ENCODE measurements at places on chromosomes 11 and 22.

DNA sequence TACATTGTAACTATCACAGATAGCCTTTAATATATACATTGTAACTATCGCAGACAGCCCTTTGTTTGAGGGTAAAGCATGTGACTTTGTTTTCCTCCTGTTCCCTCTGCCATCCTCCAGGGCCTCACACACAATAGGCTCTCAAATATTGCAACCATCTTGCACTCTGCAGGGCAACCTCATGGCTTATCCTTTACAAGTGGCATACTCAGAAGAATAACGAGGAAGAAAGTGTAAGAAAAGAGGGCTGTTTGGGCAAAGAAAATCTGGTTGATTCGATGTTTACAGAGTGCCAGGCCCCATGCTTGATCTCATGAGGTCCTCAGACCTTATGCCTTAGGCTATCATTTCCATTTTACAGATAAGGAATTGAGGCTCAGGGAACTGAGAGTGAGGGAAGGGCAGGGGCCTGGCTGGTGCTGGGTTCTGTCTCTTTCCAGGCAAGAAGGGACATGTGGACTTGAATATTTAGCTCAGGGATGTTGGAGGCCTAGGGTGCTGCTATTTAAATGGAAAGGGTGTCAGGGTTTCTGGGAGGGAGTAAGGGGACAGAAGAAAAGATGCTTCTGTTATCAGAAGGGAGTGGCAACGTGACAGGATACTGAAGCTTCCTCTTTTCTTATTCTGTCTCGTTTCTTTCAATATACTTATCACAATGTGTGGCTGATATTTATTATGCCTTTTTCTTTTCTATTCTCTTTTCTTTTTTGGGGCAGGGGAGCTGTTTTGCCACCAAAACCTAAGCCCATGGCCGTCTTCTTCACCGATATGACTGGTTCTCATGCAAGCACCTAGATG, 1.1 kb upstream of the SAMM50 start:
- DNase-seq, result no peak

DNA sequence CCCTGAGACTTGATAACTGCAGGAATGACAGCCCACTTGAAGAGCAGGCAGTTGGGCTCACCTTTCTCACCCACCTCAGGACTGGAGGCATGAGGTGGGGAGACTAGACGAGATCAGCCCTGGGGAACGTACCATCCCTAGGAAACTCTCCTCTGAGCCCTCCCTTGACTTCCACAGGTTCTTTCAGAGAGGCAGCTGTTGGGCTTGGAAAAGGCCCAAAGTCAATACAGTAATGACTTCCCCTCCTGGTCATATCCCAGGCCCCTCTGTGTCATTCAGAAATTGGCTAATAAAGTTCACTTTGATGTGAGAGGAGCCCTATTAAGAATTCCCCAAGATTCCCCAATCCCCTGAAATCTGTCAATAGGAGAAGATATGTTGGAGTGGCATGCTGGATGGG, 5.8 kb upstream of the NECTIN1 start:
- DNase-seq, result no peak

GRCh38 chr11:133399294-133399693, 133.0 kb downstream of the OPCML start:
- DNase-seq, result no peak

DNA sequence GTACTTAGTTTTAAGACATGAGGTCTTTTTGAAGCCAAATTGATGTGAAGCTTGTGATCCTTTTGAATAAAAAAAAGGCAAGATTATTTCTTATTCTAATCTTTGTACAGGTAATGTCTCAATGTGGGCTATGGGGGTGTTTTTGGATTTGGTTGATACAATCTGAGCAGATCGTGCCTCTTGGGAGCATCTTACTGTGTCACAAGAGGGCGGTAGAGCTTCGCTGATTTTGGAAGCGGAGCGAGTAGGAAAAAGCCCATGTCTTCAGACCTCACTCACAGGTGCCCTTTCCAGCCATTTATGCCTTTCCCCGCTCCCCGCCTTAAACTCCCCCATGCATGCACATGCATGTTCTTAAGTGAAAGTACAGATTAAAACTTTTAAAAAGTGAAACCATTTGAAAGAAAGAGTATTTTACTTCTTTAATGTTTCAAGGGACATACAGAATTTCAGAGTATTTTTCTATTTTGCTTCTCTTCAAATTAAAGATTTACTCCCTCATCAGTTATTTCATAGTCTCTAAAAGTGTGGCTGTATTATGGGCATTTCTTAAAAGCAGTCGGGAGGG, 18.8 kb downstream of the DDX25 start:
- peak; percentile 71 for DNase-seq

GRCh38 chr22:21938071-21938822, 14.4 kb downstream of the PPM1F start:
- peak; percentile 89 for DNase-seq

GRCh38 chr11:104531894-104532293, 366.4 kb downstream of the CASP12 start:
- DNase-seq, result no peak

GRCh38 chr11:44742508-44743246, 15.9 kb downstream of the TSPAN18 start:
- DNase-seq, result no peak

DNA sequence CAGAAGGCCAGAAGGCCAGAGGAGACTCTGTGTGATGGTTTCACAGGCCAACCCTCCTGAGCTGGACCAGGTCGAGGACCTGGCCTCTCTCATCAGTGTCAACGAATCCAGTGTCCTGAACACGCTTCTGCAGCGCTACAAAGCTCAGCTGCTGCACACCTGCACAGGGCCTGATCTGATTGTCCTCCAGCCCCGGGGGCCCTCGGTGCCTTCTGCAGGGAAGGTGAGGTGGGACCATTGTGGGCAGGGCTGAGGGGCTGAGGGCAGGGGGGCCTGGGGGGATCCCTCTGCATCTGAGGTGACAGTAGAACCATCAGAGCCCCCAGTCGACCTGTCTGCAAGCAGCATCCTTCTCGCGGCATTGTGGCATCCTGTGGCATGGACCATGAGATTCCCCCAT, 30.3 kb downstream of the MYO18B start:
- DNase-seq, result no peak

- no peak for DNase-seq
Measured at GRCh38 chr11:86484795-86485166, 110.1 kb downstream of the CCDC81 start.

DNA sequence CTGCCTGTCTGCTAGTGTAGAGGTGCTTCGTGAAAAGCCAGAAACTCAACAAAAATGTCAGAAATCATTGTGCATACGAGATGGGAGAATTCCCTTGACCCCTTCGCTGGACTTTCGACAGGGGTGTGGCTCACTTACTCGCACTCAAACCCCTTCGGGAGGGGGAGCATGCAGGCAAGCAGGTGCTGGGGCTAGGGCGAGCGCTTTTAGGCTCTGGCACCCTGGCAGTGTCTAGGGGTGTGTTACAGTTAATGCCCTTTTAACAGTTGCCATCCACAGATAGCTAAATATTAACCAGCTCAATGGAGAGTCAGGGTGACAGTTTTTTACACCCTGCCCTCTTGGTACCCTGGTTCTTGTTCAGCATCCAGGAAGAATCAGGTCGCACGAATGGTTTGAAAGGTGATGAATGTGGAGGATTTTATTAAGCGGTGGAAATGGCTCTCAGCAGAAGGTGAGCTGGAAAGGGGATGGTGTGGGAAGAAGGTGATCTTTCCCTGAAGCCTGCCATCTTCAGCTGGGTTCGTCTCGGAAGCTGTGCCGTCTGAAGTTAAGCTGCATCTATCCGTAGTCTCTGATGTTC, 59.6 kb upstream of the SHANK2 start:
- DNase-seq, result no peak

- no peak for DNase-seq
Measured at GRCh38 chr11:44823006-44823405, 96.2 kb downstream of the TSPAN18 start.

GRCh38 chr11:2400069-2400761, at the start of gene TSSC4:
Gene TSSC4, plus strand, starts transcription at chr11:2400750. Its CDS starts 1,884 bp downstream, at chr11:2402634.
- DNase-seq, result peak; percentile 100

GRCh38 chr11:44016546-44017442, 31.0 kb upstream of the ACCSL start:
- DNase-seq, result no peak

- DNase-seq, result no peak
Measured at GRCh38 chr22:29078869-29079207, 6.0 kb downstream of the KREMEN1 start.

GRCh38 chr11:57513452-57513795, 2.1 kb downstream of the SLC43A1 start:
- DNase-seq, result no peak

DNA sequence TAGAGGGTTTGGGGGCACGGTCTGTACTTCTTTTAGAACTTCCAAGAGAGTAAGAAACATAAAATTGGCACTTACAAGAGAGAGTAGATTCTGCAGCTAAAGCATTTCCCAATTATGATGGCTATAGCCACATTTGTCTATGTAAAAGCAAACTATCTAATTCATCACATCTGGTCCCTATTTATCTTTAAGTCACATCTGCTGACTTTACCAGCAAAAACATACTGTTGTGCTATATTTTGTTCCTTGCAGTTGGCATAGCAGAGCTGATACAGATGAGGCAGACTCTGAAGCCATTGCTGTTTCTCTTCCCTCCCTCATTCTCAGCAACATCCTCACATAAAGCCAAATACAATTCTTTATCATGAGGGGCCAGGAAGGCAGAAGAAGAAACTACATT, 1533.5 kb upstream of the RAG2 start:
- no peak for DNase-seq

GRCh38 chr11:119320776-119321524, 4.0 kb upstream of the MCAM start:
- DNase-seq, result no peak

- peak; percentile 20 for DNase-seq
Measured at GRCh38 chr11:63769042-63769713, 603 bp upstream of the ZFTA start.

DNA sequence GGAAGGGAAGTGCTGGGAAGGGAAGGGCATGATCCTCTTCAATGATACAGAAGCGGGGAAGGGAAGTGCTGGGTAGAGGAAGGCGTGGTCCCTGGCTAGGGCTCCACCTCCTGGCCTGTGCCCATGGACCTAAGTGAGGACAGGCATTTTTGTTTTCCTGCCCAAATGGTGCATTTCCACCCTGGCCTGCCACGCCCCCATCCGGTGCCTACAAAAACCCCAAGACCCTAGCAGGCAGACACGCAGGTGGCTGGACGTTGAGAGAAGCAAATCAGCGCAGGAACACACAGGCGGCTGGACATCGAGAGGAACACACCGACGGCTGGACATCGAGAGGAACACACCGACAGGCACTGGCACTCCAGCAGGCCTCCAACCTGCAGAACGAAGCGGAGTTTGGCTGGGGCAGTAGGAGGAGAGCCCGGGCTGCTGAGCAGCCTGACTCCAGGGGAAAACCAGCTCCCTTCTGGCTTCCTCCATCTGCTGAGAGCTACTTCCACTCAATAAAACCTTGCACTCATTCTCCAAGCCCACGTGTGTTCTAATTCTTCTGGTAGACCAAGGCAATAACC, 628.3 kb downstream of the BUD13 start:
- DNase-seq, result no peak

DNA sequence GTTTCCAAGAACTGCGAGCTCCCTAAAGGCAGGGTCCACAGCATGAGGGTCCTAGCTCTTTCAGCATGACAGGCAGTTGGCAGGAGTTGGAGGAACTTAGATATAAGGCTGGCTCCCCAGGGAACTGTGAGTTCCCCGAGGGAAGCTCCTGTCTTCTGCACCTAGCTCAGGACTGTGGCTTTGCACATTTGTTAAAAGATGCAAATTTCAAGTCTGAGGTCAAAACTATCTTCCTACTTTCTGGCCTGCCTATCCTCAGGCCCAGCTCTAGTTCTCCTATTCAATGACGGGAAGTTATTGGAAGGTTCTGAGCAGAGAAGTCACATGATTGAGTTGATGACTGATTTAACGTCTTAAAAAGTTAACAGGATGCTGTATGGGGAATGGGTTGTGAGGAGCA, 11.7 kb upstream of the UCP3 start:
- DNase-seq, result no peak

- no peak for DNase-seq
Measured at GRCh38 chr11:9840460-9841004, 176.7 kb downstream of the SWAP70 start.

GRCh38 chr22:23110190-23110921, 31.4 kb downstream of the RSPH14 start:
- DNase-seq, result no peak

- no peak for DNase-seq
Measured at GRCh38 chr11:120798854-120799253, 225.0 kb upstream of the TBCEL start.

DNA sequence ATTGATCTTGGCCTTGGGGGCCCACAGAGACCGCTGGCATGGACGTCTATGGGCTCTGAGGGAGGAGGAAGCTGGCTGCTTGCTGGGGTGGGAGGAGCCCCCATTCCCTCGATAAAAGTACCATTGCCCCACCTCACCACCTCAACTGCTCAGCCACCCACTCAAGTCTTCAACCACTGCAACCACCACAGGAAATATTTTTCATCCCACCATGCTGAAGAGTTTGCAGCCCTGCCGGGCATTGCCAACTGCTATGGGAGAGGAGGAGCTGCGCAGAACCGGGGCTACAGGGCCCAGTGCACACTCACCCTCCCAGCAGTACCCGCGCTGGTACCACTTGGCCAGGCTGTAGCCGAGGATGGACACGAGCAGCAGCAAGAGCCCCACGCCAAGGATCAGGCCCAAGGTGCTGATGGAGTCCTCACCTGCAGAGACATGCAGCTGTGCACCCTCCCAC, 29.2 kb downstream of the IL10RA start:
- no peak for DNase-seq

DNA sequence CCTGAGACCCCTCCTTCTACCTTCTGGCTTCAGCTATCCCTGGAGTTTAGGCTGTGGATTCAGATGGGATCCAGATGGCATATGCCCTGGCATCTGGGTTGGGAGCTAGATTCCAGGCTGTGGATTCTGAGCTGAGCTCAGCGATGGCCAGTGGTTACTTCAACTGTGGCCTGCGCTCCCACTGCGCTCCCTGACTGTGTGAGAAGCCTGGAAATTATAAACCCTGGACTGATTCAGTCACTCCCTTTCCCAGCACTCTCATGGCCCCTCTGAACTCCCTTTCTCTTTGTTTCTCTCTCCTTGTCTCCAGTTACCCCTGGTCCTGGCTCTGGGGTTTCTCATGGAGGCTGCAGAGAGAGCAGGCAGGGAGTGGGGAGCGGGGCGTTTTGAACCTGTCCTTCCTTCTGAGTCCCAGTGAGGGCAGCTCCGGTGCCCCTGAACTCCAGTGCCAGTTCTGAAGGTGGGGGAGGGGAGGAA, 4.8 kb downstream of the ARHGEF17 start:
- no peak for DNase-seq

- DNase-seq, result peak; percentile 80
Measured at GRCh38 chr11:9568854-9569587, 4.4 kb upstream of the WEE1 start.

DNA sequence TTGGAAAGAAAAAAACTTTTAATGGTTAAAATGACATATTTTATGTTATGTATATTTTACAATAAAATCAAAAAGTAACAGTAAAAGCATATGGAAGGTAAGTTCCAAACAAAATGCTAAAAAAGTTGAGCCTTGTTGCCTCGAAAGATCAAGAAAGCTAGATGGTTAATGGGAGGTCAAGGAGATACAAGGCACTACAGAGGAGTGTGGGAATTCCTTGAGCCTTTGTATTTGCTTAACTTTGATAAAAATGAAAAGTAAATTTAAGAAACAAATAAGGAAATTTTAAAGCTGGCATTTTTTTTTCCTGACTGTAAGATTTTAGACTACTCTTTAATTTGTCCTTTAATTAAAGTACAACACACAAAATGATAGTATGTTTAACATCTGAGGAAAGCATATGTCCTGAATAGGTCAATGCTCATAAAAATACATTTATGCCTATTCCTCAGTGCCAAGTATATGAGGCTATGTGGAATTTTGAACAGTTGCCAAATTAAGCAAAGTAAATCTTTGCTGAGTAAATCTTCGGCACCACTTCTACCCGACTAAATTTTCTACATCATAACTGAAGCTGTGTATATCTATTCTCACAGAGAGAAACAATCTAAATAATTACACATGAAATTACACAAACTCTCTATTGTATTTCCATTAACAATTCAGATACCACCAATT, 108.8 kb downstream of the TTC28 start:
- DNase-seq, result no peak

All from thyroid gland (tissue), 4 donors.